ENCODE measurements at places on chromosomes 1 and 21.

GRCh38 chr1:219710529-219711194 is 97.8 kb upstream of the ZC3H11B start:
- DNase-seq = no peak

DNA sequence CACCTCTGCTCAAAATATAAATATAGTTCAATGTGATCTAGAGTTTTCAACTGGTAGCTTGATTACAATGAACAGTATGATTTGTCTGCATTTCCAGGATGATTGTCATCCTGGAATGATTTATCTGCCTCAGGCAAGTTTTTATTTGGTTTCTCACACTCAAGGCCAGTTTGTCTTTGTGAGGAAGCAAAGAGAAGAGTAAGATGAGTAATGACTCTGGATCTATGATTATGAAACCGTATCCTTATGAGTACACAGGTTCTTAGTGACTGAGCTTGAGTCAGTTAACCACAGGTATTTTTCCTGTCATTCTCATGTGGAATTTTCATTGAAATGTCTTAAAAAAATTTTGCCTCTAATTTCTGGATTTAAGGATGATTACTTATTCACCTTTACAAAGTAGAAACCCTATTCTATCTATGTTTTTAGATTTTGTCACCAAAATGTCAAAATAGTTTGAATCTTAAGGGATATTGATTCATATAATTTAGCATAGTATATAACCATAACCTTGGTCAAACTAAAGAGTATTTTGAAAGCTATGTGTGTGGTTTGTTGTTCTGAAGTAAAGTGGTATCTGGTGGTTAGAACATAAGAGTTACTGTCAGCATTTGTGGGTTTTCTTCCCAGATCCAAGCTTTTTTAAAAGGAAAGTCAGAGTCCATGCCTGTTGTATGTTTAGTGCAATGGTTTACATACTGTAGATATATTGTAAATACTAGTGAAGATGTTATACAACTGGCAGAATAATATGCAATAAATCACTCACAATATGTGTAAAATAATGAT is 145.0 kb downstream of the RASAL2 start:
- no peak for DNase-seq

GRCh38 chr1:233368106-233368788 is 40.7 kb downstream of the MAP3K21 start:
- no peak for DNase-seq

- DNase-seq = no peak
Observed at GRCh38 chr1:57752843-57753242, 329.0 kb upstream of the DAB1 start.

DNA sequence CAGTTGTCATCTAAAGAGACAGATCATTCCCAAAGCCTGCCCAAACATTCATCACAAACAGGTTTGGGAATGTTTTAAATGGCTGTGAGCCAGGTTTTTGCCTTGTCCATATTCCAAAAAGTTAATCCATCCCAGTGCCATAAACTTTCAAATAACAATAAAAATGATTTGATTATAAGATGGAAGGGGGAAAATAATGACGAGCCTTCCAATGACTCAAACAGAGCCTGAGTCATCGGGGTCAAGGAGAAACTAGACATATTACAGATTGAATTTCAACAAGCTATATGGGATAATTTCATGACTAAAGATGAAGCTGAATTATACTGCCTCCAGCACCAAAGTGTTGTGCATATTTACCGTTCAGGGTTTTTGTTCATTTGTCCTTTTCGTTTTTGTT is 195.8 kb upstream of the PKN2 start:
- no peak for DNase-seq

GRCh38 chr1:242764161-242764560 is 239.7 kb upstream of the PLD5 start:
- no peak for DNase-seq

- DNase-seq = no peak
Observed at GRCh38 chr1:65458730-65459396, 38.4 kb downstream of the LEPR start.

GRCh38 chr1:25356848-25357247 is 18.7 kb downstream of the TMEM50A start:
- no peak for DNase-seq

DNA sequence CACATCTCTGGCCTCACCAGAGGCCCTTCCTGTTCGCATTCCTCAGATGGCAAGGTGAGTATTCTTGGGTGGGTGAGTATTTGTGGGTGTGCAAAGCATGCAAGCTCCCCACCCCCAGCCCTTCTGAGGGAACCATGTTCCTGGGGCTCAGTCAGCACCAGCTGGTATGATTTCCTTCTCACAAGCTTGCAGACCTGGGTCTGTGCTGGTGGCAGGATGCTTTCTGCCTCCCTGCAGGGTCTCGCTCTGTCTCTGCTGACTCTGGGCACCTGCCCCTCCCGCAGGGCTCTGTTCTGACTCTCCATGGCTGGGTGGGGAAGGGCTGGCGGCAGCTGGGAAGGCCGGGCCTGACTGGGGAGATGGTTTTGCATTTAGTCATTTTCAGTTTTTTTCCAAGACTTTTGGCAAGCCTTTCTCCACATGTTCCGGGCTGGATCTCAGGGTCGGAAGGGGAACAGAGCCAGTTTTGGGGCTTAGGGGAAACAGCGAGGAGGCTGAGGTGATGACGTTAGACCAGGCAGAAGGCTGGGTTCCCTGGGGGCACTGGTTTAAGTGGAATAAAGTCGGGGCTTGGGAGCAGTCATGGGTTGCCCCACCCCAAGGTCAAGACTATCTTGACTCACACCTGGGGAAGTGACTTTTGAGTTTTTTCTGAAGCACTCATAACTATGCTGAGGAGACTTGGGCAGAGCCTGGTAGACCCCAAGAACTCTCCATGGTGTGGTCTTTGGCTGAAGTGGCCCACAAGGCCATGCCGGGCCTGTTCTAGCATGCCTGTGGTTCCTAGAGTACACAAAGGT is 6.2 kb downstream of the RASSF5 start:
- DNase-seq = no peak

GRCh38 chr21:38714039-38714817 is 91.5 kb upstream of the ETS2 start:
- DNase-seq = no peak

DNA sequence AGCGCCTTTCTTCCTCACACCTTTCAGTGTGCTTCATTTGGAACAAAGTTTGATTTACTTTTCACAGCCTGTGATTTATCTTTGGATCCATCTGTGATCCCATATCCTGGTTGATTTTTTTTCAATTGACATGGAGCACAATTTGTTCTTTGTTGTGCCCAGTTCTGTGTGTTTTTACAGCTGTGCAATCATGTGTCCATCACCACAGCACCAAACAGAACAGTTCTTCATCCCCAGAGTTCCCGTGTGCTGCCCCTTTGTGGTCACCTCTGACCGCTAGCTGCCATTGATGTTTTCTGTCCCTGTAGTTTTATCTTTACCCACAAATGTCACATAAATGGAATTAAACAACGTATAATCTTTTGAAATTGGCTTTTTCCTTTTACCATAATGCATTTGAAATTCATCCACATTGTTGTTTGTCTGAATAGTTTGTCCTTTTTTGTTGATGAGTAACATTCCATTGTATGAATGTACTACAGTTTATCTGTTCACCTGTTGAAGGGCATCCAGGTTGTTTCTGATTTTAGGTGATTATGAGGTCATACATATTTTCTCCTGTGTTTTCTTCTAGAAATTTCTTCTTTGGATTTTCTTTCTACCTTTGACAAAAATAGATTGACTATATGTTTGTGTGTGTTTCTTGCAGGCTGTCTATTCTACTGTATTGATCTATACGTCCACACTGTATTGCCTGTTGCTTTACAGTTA is 17.4 kb downstream of the MIGA1 start:
- DNase-seq = no peak

- DNase-seq = no peak
Observed at GRCh38 chr1:29346576-29346975, 110.3 kb downstream of the PTPRU start.

DNA sequence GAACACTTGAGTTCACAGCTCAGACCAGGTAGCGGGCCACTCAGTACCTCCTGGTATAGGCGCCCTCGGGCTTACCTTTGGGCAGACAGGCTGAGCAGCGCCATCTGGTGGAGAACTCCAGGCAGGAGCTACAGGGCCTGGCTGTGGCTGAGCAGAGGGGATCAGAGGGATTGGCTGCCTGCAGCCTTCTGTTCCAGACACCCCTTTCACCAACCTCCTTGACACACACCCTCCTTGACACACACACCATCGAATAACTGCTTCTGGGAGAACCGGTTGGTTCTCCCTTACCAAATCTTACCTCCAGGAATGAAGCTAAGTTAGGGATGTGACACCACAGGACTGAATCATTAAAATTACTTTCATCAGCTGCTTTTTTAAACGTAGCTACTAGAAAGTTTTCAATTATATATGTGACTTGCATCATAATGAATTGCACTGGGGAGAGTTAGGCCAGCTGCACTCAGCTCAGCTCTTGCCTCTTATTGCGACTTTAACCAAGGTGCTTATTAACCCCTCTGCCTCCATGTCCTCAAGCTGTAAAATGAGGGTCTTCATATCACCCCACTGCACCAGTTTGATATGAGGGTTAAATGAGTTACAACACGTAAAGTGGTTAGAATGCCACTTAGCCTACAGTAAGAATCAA is 6.6 kb downstream of the LIN28A start:
- peak; percentile 84 for DNase-seq

DNA sequence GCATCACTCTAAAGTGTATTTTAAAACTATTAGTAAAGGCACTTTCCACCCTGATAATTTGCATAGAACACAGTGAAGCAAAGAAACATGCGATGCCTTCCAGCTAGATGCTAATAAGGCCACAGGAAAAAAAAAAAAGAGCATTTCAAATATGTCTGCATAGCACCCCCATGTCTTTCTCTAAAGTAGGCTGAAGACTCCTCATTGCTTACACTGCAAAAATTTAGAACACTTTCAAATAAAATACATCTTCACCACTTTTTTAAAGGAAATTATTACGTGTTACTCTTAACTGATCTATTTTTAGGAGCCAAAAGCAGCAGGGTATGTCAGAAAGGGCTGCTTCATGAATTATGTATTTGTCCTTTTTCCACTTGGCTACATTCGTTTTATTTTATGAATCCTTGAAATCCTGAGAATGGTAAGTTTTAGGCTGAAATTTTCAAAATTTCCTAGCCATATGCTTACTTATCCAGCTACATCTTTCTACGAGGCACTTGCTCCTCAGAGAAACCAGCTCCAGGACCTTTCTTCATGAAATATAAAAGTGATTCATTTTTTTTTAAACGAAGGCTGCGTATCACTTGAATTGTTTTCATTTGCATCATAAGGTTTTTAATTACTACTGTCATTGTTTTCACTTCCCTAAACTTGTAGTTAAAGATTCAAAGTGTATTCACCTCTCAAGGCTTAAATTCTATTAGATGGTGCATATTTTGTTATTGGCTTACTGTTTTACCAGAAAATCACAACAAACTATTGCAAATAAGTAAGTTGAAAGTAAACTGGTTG is 513.0 kb downstream of the PTPRC start:
- no peak for DNase-seq

DNA sequence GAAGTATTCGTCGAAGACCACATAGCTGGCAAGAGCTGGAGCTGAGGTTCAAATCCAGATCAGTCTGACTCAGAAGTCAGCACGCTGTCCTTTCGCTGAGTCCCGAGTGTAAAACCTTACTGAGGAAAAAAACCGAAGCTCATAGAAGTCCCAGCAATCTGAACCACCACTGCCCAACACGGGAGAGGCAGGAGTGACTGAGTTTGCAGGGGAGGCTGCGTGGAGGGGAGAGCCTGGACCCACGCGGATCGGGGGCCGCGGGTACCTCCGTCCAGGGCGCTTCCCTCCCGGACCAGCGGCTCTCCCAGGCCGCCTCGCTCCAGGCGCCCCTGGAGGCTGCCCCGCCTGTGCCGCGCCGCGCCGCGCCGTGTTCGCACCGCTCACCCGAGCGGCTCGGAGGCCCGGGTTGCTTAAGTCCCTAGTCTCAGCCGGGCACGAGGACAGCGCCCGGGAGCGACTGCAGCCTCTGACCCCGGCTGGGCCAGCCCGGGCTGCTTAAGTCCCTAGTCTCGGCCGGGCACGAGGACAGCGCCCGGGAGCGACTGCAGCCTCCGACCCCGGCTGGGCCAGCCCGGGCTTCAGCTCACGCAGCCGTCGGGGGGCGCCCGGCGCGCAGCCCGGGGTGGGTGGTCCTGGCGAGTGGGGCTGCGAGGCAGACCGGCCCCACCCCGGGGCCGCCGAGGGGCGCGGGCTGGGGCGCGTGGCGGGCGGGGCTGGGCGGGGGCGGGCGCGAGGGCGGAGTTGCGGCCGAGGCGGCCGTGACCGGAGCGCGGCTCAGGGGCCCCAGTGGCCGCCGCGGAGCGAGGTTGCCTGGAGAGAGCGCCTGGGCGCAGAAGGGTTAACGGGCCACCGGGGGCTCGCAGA is at the start of gene ADAMTSL4:
TSS of gene ADAMTSL4 (plus strand) at position 777 of the 864 bp plus-strand sequence. CDS start 2,881 bp downstream, outside the sequence.
- DNase-seq = peak; percentile 48

DNA sequence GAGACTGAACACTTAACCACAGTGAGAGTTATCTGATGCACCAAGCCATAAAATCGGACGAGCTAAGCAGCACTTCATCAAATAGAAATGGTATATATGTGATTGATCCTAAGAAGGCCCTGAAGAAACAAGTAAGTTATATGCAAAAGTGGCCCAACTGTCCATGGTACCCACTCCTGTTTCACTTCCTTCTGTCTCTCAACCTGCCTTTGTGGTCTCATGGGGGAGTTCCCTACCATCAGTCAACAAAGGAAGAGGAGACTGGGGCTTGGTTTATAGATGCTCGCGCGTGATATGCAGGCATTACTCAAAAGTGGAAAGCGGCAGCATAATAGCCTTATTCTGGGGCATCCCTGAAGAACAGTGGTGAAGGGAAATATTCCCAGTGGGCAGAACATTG is 543.9 kb upstream of the ADGRL4 start:
- no peak for DNase-seq

GRCh38 chr1:206887701-206888100 is 9.5 kb upstream of the IL24 start:
- no peak for DNase-seq

GRCh38 chr1:116679828-116680628 is 12.5 kb upstream of the IGSF3 start:
- DNase-seq = no peak

DNA sequence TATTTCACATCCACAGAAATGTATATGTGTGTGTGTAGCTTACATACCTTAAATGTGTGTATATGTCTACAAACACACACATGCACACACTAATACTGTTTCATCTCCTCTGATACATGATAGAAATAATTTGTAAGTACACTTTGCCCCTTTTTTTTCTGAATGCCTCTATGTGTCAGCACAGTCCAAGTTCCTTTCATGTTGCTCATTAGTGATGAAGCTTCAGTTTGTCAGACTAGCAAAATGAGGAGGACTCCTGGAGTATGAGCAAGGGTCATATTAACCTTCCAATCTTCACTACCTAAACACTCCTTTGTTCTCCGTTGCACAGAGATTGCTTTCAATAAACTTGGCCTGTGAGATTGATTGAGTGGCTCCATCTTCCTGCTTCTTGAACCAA is 935.4 kb downstream of the MRPL39 start:
- DNase-seq = no peak

- no peak for DNase-seq
Observed at GRCh38 chr1:92882819-92883218, 51.0 kb downstream of the RPL5 start.

DNA sequence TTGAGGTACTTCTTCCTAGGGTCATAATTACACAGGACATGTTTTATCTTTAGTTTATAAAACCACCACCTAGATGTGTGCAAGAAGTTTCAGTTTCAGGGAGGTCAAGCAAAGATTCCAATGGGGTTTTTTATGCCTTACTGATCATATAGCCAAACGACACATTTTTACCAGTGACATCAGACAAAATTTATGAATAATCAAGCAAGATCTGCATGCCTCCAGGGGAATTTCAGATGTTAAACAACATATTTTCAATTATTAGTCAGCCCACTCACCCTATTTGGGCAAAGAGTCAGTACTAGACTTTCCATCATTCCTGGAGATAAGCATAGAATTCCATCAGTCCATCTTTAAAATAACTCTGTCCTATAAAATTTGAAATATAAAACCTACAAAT is 867.4 kb downstream of the KCNT2 start:
- no peak for DNase-seq

Measured in activated naive CD4-positive, alpha-beta T cell treated with anti-CD3 and anti-CD28 coated beads, Interleukin-2, amount 50 U/mL, for 16 hours (primary cell).